Esophagus squamous epithelium (tissue), 5 donors: ENCODE measurements at places on chromosomes 12 and 14.
A peak's percentile ranks its signal among the peaks of the same experiment; 100 is the strongest.

DNA sequence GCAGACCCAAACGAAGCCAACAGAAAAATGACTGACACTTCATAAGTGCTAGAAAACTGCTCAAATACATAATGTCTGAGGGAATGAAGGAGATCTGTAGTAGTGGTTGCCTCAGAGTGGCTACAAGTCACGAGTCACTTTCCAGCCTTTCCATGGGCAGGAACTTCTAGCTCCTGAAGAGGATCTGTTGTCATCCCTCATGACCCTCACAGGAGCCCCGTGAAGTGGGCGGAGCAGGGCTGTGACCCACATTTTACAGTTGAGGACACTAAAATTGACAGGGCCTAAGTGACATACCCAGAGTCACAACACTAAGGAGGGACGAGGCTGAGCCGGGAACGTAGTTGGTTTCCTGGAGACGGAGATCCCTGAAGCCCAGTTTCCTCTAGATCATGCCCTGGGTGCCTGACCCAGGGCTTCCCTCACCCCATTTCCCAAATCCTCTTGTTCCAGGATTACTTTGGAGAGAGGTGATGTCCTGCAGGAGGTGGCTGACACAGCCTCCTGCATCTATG lies 45.8 kb upstream of the P2RX7 start:
- DNase-seq = no peak

GRCh38 chr12:68467514-68467913 lies 135.4 kb upstream of the MDM1 start:
- no peak for DNase-seq

GRCh38 chr12:52630008-52630500 lies 11.7 kb upstream of the KRT73 start:
- DNase-seq = no peak

DNA sequence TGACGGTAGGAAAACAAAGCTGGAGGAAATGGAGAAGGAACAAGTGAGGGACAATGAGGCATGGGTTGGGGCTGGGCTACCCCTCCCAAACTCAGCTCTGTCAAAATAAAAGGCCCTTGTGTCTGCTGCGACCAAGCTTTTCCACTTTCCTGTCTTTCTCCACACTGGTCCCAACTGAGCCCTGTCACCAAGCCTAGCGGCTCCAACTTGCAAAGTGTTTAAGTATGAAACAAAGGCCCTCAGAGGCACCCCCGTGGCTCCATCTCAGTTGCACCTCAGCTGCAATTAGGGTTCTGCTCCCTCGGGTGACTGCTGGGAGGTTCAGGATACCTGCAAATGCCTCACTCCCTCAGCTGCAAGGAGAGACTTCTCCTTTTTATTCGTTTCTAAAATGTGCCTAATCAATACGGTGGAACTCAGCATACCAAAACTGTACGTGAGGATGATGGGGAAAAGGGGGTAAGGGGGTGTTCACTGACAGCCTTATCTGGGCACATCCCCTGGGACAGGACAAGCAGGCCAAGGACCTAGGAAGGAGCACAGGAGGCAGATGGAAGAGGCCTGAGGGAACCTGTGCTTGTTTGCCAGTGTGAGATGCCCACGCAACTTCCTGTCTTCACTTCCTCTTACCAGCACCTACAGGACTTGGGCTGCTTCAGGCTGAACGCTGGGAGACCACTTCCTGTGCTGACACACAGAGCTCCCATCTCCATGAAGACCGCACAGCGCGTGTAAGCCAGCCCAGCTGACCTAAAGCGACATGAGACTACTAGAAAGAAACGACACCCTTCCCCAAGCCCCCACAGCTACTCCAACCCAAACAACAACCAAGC lies 8.9 kb downstream of the VAMP1 start:
- DNase-seq = peak; percentile 65

- DNase-seq = no peak
Measured at GRCh38 chr14:46819117-46819516, 167.5 kb upstream of the RPL10L start.

- no peak for DNase-seq
Measured at GRCh38 chr14:102217399-102217798, 77.7 kb downstream of the WDR20 start.

GRCh38 chr12:91562476-91562875 lies 379.9 kb upstream of the DCN start:
- no peak for DNase-seq

DNA sequence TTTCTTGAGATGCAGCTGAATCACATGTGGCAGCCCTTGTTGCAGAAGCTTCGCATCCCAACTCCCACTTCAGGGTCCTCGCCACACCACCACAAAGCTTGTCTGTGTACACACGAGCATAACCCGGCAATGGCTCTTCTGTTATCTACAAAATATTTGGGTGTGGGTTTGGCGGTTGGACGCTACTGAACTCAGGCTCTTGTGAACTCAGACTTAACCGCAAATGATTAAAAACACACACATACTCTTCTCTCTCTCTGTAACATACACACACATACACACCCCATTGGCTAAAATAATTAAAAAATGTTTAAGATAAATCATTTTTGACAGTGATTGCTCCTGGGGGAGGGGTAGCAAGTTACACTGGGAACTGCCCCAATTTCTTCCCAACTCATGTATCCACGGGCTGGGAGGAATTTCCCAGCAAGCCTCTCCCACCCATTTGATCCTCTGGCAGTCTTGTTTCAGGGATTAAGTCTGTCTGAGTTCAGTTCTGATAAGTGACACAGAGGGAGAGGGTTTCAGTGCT lies 63.7 kb upstream of the MANSC4 start:
- no peak for DNase-seq

- DNase-seq = no peak
Measured at GRCh38 chr12:121927813-121928212, 9.4 kb downstream of the CFAP251 start.

DNA sequence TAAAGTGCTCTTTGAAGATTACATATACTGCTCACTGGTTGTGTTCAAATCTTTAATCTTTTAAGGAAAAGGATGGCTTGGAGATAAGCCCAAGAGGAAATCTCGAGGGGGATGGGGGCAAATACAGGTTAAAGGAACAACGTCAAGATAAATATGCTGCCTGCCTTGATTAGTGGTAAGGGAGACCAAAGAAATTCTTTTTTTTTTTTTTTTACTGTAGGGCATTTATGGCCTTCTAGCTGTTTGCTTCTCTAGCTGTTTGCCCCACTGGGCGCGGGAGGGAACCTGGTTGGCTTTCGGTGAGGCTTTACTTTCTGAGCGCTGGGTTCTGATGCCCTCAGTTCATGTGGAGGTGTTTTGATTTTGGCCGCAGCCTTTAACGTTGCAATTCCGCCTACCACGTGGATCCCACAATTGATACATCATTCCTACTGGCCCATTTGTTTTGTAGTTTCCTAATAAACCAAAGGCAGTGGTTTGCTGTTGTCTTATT lies 5.7 kb downstream of the CCND2 start:
- no peak for DNase-seq

DNA sequence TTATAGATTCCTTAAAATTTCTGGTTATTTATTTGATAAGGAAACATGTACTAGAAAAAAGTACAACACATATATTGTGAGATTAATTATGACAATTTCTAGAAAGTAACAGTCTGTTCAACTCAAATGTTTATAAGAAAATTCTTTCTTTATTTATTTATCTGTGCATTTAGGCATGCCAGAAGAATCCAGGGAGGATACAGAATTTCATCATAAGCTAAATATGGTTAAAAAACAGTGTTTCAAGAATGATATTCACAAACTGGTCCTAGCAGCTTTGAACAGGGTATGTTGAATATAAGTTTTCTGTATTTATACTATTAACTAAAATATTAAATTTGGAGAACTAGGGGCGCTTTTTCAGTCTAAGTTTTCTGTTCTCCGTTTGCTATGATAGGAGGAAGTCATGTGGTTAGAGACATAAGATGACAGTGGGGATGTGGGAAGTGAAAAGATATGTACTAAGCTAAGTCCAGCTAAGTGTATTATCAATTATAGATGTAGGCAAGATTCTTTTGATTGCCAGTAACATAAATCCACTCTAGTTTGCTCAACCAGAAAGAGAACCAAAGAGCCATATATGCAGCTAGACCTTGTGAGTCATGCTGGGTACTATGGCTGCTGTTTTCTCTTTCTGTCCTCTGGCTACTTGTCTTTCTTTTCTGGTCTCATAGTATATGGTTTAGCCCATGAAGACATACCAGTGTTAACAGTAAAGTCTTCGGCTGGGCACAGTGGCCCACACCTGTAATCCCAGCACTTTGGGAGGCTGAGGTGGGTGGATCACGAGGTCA lies 39.0 kb downstream of the LRRK2 start:
- no peak for DNase-seq
